Fibroblast of upper back skin (primary cell): ENCODE measurements at places on chromosomes 12 and 14.

- DNase-seq = no peak
These were observed 637.8 kb downstream of the BCL11B start for GRCh38 chr14:98634043-98634820.

- DNase-seq = no peak
These were observed 55.5 kb upstream of the AVPR1A start for GRCh38 chr12:63206494-63206893.

- DNase-seq = no peak
These were observed 117.3 kb upstream of the PZP start for GRCh38 chr12:9325471-9325870.

DNA sequence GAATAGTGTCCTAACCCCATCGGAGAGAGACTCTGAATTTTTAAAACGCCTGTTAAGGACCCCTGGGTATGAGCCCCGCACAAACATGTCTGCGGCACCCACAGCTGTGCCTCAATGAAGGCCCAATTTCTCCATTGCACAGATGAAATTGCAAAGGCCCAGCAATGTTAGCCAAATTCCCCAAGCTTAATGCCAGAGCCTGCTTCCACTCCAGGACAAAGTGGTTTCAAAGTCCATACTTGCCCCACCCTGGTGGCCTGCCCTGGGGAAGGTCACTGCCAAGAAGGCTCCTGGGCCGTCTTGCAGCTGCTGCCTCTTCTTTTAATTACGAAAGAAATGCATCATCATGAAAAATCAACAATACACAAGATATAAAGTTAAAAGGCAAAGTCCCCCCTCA, 1179.7 kb downstream of the VRK1 start:
- no peak for DNase-seq

DNA sequence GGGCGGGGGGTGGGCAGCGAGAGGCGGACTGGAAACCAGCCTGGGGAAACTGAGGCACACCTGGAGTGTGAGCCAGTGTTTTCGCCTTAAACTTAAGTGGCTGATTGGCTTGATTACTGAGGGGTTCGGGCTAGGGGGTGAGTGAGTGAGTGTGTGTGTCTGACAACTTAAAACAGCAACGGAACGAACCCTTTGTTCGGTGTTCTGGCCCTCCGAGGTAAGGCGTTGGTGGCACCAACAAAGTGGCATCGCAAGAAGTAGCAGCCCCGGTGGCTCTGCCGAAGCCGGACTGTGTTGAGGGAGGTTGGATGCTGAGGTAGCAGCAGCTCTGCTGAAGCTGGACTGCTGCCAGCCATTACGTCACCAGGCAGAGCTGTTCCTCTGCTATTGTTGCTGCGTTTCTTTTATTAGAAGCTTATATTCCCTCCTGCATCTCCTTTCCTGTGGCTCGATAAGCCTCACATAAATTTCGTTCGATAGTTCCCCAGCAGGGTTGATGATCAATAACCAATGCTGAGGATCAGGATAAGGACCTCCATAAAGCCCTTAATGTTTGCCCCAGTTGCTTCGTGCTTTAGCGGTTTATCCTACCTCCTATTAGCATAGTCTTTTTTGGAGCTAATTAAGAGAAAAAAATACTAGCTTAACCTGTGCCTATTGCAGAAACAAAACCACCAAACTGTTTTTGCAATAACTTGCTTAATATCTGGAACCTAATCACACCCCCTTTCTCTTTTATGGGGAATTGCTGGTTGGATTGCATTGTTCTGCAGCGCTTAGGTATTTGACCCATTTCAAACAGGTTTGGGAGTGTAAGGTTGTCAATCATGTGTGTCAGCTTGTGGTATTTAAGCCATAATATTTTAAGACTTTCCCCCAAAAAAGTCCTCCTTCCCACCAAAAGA, 1.3 kb downstream of the GPR137C start:
- DNase-seq = peak; percentile 84

DNA sequence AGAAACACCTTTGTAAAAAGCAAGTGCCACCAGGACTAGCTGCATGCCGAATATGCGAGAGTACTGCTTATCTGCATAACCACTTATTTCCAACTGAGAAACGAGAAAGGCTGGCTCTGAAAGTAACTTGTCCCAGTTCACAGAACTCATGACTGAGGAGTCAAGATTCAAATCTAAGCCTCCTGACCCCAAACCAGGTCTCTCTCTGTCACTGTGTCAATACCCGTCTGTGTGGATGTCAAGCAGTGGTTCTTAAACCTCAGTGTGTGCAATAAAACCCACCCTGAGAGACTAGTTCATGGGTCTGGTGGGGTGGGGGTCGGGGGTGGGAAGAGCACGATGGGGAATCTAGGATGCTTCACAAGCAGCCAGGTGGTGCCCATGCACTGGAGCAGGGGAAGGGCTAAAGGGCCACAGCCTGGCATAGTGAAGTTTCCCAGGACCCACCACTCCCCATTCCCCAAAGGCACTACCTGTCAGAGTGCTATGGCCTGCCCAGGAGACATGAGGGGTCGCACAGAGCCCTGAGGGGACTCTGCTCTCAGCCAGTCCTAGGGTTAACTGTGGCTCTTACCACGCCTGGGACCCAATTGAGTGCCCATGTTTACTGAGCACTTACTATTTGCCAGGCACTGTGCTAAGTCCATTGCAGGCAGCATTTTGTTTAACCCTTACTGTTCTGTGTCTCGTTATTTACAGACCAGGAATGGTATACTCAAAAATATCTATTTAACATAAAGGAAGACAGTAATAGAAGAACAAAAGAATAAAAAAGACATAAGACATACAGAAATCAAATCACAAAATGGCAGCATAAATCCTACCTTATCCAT, 33.4 kb upstream of the PNMA1 start:
- no peak for DNase-seq

DNA sequence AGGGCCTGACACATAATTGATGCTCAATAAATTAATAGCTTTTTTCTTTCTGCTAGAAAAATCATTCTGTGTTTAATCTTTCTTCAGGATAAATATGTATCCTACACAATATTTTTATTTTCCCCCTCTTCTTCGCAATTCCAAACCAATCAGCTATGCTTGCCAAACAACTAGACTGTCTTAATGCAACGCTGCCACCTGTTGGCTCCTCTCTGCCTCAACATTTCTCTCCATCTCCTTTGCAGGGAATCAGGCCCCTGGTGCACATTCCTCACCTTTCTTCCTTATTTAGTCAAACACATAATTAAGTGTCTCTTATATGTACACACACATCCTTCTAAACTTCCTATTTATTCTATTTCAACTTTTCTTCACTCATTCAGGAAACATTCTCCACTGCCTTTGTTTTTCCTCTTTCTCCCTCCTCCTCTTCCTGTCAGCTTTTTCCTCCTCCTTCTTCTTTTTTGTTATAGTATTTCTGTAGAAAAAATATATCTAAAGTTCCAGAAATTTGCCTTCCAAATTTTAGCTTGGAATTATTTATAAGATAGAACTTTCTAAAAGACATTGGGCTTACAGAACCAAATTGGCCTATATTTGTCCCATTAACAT, 406.0 kb downstream of the PRKD1 start:
- DNase-seq = no peak

GRCh38 chr12:93016752-93017350, 87.8 kb upstream of the EEA1 start:
- DNase-seq = no peak

DNA sequence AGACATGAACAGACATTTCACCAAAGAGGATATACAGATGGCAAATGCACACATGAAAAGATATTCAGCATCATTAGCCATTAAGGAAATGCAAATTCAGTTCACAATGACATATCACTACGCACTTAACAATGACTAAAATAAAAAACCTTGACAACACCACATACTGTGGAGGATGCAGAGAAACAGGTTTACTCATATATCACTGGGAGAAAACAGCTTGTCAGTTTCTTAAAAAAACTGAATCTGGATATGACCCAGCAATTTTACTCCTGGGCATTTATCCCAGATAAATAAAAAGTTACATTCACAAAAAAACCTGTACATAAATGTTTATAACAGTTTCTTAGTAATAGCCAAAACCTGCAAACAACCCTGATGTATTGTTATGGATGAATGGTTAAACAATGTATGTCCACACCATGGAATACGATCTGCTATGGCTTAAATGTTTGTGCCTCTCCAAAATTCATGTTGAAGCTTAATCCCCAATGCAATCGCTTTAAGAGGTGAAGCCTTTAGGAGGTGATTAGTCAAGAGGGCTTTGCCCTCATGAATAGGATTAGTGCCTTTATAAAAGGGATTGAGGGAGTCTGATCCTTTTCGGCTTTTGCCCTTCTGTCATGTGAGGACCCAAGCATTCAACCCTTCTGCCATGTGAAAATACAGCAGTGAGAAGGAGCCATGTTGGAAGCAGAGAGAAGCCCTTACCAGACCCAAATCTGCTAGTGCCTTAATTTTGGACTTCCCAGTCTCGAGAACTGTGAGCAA, 36.0 kb upstream of the PPP4R3A start:
- DNase-seq = no peak

- peak; percentile 86 for DNase-seq
These were observed 211.1 kb upstream of the RGS6 start for GRCh38 chr14:71720978-71721624.

DNA sequence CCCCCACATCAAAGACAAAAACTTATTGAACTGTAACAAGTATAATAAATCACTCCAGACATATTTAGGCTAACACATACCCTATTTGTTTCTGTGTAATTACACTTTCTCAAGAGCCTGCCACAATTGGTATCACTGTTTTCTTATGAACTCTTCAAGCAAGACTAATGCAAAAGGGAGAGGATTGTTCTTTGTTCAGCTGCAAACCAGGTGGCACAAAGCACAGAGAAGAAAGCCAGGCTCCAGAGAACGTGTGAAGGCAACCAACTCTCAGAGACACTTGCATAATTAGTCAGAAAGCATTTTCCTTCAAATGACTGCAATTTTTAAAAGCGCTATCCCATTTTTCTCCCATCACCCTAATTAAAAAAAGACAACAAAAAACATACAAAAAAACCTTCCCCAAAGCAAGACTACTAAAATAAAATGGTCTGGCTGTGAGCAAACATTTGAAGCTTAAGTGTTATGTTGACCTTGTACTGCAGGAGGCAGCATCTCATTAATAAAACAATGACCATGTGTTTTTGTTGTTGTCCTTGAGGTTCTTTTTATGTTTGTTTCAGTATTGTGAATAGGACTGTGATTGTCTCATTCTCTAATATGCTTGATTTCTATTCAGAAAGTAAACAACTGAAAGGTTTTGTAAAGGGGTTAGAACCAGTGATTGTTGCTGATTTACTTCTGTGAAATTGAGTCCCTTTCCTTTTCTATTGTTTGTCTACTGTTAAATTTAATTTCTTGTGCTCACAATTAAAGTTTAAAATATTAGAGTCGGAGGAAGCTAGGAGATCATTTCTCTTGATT, 452.7 kb upstream of the PDE3A start:
- DNase-seq = peak; percentile 48

GRCh38 chr14:93745603-93746273, 42.5 kb downstream of the PRIMA1 start:
- DNase-seq = no peak

- DNase-seq = no peak
These were observed 20.8 kb downstream of the SUSD6 start for GRCh38 chr14:69632164-69632563.

- DNase-seq = no peak
These were observed 35.5 kb downstream of the BTG1 start for GRCh38 chr12:92110083-92110640.

DNA sequence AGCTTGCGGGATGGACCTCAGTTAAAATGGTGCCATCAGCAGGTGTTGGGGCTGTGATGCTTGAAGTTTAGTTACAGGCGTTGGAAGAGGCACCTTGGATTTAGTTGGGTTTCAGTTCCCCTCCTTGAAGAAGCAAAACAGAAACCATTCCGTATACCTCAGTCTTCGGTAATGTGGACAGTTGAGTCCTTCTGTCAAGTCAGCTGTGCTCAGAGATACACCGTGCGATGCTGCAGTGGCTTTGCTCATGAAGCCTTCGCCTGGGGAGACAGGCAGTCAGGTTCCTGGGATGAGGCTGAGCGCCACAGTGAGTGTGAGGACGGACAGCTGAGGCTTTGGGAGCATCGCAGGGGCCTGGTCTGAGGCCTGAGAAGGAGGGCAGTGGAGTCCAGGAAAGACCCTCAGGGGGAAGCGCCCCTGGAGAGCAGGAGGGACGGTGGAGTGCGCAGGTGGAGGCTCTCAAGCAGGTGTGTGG, 7.4 kb downstream of the RAN start:
- no peak for DNase-seq

GRCh38 chr12:57552306-57552651, 2.4 kb downstream of the KIF5A start:
- DNase-seq = no peak

DNA sequence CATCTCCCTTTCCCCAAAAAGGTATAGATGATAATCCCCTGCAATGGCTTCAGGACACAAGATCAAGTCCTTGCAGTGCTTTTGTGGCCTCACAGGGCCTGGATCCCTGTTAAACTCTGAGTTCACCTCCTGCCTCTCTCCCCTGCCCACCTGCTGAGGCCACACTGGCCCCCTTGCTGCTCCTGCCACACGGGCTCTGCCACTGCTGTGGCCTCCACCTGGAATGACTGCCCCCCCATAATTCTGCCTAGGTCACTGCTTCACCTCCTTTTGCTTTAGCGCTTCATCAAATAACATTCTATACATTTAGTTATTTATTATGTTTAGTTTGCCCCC, 653 bp upstream of the IFI27 start:
- no peak for DNase-seq

- DNase-seq = peak; percentile 21
These were observed 417.1 kb upstream of the CCDC196 start for GRCh38 chr14:66069036-66069435.

DNA sequence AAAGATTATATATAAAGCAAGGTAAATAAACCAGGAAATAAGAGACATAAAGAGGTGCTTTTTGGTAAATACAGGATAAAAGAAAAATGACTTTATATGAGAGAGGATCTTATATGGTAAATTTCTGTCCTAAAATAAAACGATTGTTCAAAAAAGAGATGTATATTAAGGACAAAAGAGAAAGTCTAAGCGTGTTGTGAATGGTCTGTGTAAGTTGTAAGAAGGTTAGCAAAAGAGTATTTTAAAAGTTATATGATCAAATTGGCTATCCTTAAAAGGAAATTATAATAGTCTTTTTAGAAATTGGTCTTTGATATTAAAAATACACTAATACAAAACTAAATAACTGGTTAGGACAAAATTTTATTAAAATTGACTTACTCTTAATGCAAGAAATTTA, 14.1 kb upstream of the ACSM4 start:
- DNase-seq = no peak
